NCI-H1105 (cell line): ENCODE measurements at places on chromosomes 3 and 15.

DNA sequence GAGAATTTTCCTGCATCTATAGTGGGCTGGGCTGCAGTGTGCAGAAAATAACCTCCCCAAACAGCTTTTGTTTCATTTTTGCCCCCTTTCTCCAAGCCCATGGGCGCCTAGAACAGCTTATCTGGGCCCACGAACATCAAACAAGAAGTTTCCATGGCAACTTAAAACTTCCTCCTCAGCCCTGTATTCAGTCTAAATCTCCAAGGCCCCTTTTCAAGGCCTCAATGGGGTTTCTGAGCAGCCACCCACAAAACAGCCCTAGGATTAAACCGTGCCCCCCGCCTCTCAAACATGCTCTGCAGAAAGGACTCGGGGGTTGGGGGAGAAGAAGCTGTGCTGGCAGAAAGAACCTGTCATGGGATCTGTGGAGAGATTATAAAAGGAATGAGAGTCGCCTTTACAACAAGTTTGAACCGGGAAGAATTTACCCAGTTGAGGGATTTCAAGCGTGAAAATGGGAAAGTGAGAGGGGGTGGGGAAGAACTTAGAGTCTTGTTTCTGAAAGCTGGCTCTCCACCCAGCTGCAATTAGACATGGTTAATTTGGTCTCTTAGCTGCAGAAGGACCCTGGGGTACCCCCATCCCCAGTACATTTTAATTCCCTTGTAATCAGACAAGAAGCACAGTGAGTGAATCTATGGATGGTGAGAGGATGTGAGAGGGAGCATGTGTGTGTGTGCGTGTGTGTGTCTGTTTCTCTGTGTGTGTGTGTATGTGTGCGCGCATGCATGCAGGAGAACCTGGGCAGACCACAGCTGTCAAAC, 4.3 kb upstream of the FAM107A start:
- DNase-seq: no peak

DNA sequence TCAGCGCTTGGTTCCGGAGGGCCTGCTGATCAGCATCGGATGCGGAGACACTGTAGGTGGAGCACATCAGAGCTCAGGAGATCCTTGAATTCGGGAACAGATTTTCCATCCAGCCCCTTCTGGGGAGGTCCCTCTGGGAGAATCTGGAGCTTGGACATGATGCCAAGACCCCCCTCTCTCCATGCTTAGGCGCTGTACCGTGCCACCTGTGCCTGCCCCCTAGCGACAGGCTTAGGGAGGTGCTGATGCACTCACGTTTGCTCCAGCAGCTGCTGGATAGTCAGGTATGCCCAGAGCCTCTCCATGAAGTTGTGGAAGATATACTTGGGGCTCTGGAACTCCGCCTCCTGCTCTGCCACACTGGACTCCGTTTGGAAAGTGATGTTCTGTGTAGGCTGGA, 9.7 kb downstream of the ITIH4 start:
- no peak for DNase-seq

GRCh38 chr3:48433472-48434118, 3.7 kb upstream of the PLXNB1 start:
- no peak for DNase-seq

DNA sequence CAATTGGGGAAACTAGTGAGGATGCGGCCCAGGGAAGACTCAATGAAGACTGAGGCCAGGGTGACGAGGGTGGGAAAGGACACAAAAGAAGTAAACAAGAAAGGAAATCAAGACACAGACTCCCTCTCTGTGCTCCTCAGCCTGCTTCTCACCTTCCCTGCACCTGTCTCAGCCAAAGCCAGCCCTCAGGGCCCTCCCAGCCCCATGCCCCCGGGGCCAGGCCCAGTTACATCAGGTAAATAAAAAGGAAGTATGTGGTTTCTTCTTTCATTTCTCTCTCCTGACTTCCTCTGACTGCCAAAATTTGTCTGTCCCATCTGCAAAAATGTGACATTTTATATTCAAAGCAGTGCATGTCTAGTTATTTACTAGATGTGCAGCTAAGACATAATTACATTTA, 328.0 kb downstream of the UACA start:
- no peak for DNase-seq

DNA sequence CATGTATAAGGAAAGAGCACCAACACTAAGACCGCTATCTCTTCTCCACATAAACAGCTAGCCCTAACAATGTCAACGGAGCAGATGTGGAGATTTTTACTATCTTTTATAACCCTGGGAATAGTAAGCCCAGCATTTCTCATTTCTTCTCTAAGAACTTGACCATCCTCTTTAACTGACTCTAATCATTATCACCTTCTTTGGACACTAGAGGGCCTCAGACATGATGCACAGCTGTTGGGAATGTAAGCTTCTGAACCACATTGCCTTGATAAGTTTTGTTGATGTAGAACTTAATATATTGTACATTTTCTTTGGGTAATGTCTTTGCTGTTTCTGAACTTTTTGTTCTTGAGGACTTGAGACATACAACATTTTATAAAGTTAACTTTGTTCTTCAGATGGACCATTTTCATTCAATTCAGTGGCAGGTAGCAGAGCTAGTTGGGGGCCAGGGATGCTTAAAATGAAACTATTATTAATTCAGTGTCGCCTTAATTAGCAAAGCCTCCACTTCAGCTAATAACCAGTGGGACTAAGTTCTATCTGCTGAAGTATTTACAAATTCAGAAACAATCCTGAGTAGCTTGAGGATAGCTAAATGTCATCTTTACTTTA, 9.6 kb upstream of the TAGLN3 start:
- DNase-seq: peak; percentile 60

DNA sequence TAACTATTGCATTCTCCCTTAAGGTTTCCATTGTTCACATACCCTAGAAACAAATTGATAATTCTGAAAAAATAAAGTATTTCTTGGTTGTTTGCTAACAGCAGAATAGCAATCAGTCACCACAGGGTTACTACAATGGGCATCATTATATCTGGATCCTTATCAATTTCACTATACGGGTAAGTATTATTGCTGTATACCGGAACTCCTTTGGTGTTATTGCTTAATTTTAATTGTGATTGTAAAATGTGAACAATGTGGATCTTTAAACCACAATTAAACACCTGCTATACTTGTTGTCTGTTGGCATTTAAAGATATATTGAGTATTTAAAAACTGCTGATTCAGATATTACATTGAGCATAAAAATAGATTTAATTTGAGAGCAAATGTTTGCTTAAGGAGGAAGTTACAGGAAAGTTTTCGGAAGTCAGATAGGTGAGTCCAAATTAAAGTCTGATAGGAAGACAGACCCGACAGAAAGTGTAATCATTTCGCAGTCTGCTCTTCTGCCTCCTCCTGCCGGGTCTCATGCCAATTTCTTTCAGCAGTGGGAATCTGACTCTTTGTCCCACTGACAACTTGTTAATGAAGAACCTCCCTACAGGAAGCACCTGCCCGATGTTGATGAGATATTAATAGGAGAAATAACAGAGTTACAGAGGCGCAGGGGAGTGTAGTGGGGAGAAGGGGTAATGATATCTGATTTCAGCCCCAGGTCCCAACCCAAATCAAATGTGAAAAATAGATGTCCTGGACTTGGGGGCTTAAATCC, 169.7 kb upstream of the TBC1D5 start:
- DNase-seq: peak; percentile 13

GRCh38 chr3:122299872-122300460, 25.1 kb upstream of the CSTA start:
- DNase-seq: no peak

GRCh38 chr15:94293411-94294402, 62.3 kb downstream of the MCTP2 start:
- DNase-seq: no peak

DNA sequence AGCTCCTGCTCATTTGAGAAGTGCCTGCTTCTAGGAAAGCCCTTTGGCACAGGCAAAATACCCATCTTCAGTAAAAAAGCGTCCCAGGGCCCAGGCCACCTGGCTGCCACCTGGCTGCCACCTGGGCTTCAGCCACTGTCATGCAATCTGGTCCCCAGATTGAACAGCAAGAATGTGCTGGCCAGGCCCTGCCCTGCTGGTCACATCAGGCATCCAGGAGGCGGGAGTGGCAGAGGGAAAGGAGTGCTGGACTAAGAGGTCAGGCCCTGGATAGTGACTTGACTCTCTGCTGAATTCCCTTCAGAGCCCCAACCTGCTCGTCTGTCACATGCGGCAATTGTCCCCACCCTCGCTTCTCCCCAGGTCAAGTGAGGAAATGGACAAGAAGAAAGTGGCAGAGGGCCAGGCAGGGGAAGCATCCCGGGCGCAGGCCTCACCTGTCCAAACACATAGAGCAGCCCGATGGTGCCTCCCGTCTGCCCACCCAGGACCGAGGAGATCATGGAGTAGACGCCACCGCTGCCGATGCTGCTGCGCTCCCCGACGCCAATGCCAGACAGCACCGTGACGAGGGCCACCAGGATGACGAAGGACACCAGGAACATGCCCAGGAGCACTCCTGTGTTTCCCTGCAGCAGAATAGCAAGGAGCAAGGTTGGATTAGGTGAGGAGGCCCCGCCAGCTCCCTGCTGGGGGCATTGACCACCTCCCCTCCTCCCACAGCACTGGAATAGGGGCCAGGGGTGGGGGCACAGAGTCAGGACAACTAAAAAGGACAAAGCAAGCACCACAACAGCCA, 25.5 kb downstream of the SLC12A8 start:
- no peak for DNase-seq

DNA sequence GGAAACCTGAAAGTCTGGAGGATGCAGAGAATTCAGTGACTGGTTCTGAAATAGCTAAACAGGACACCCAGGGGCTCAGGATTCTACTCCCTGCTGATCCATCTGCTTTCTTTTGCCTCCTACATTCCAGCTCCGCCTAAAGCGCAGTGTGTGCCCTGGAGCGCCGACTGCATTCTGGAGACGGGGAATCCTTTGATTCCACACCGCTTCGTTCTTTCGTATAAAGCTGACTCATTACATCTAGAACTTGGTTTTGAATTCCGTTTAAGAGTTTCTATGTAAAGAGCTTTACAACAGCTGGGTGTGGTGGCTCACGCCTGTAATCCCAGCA, 61.8 kb downstream of the SENP2 start:
- DNase-seq: no peak

DNA sequence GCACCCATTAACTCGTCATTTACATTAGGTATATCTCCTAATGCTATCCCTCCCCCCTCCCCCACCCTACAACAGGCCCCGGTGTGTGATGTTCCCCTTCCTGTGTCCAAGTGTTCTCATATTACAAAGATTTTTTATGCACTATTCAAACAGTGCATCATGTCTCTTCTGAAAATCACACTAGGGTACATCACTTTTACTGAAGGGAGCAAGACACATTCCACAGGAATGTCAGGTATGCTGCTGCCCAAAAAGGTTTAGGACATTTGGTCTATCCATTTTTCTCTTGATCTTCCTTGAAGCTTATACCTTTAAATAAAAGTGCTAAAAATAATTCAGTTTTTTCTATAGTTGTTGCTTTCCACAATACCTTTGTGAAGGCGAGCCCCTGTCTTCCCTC, 9.2 kb upstream of the EPHA3 start:
- no peak for DNase-seq

DNA sequence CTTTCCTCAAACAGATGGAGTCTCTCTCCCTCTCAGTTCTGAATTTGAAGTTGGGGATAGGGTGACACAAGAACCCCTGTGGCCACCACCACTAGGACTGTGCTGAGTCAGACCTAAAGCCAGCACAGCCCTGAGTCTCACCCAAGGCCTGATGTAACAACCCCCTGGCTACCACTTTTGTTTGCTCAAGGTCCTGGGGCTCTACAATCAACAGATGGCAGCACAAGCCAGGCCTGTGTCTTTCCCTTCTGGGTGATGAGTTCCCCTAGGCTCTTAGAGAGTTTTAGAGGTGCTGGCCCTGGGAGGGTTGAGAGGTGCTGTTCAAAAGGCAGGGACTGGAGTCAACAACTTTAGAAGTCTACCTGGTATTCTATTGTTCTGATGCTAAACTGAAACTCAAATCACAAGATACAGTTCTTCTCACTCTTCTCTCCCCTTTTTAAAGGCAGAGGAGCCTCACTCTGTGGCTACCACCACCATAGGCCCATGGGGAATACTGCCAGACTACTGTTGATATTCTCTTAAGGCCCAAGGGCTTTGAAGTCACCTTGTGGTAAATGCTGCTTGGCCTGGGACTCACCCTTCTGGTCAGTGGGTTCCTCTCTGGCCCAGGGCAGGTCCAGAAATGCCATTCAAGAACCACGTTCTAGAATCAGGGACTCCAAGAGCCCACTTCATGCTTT, 6.5 kb downstream of the OR5K4 start:
- DNase-seq: no peak

- no peak for DNase-seq
These were observed 502.5 kb upstream of the NECTIN3 start for GRCh38 chr3:110569073-110569472.

- DNase-seq: peak; percentile 91
These were observed 15.2 kb downstream of the EFCC1 start for GRCh38 chr3:129016356-129016719.

- DNase-seq: peak; percentile 73
These were observed 115.2 kb downstream of the USP13 start for GRCh38 chr3:179768080-179768479.

GRCh38 chr15:63504979-63505841, 817 bp downstream of the USP3 start:
- peak; percentile 48 for DNase-seq

DNA sequence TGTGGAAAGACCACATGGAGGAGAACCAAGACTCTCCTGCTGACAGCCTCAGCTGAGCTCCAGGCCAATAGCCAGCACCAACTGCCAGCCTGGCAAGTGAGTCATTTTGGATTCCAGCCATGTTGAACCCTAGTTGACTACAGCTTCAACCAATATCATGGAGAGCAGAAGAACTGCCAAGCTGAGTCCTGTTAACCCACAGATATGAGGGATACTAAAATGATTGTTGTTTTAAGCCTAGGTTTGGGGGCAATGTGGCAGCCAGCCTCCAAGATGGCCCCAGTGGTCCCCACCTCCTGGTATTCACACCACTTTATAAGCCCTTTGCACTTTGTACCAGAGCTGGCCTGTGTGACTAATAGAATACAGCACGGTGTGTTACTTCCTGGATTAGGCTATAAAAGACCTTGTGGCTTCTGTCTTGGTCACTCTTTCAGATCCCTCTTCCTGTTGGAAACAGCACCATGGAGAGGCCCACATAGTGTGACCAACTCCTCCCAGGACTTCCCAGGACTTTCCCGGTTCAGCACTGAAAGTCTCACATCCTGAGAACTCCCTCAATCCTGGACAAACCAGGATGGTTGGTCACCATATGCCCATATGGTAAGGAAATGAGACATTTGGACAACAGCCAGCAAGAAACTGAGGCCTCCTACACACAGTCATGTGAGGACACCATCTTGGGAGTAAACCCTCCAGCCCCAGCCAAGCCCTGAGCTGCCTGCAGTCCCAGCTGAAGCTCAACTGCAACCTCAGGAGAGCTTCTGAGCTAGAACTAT, 32.4 kb upstream of the CDV3 start:
- no peak for DNase-seq

GRCh38 chr15:58737298-58737697, 12.2 kb downstream of the ADAM10 start:
- no peak for DNase-seq
